Left lobe of liver (tissue), 2 donors: ENCODE measurements at places on chromosomes 3 and 15. TPM values are rescaled to one million over a fixed set of nuclear protein-coding genes. Genes with fewer than 3 reads are reported as not detected.

- no peak for DNase-seq
These were observed 52.7 kb upstream of the DCBLD2 start for GRCh38 chr3:98954242-98954641.

DNA sequence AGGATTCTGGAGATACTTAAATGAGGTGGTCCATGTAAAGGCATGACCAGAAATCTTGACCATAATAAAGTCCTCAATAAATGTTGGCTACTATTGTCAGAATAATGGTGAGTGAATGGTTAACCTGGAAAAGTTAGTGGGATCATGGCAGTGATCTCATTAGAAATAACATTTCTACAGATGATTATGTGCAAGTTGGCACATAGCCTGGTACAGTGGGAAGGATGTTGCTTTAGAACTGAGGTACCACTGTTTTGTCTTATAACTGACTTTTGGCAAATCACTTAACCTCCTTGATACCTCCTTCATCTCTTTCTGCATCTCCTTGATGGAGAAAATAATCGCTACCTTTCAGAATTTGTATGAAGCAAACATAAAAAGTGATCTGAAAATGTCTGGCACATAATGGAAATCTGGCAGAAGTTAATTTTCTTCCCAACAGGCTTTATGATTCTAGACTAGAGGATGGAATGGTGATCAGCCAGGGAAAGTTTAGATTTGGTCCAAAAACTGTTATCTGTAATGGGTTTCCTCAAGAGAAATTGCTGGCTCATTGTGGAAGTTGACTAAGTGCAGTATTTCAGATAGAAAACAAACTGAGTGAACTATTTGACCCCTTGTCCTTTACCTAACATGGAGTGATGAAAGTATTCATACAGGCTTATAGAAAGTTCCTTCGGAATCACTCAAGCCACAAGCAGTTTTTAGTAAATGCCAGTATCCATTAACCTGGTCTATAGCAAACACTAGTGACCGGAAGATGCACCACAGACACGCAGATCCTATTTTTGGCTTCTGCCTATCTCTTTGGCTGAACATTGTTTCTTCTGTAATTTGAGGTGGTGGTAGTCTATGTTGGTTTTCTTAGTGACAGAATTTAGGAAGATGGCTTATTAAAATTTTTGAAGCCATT lies 449.6 kb upstream of the TGFBR2 start:
- no peak for DNase-seq

DNA sequence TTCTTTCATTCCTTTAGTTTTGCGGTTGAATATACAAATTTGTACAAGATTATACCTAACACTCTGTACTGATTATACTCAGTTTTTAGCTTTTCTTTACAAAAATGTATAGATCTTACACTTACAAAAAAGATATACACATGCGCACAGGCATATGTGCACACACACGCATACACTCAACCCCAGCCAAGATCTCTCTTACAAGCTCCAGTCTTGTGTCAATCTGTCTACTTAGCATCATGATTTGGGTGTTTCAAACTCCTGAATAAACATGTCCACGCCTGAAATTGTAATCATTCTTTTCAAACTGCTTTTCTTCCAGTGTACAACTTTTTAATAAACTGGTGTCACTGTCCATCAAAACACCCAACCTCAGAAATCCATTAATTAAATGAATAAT lies 180.7 kb downstream of the NAALADL2 start:
- no peak for DNase-seq

DNA sequence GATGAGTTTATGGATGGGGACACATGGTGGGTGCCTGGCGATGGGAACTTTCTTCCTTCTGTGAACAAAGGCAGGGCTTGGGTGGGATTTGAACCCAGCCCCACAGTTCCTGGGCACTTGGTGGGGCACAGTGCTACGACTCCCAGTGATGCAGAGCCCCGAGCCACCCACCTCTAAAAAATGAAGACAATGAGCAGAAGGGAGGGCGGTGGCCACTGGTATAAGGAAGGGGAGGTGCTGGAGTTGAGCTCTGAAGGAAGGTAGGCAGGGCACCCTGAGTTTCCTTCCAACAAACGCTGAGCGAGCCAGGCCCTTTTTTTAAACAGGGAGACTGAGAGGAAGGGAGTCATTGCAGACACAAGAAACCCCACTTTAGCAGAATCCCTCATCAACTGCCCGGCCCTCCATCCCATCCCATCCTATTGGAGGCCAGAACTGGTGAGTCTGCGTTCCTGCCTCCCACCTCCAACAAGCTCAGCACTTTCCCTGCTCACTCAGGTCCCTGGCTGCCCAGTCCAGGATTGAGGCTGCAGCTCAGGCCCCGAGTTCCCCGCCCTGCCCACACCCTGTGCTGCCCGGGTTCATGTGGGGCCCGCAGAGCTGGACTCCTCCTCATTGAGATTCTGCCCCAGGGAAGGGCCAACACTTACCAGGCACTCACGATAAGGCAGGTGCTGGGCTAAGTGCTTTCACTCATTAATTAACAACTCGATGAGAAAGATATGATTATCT lies 57.3 kb downstream of the LINGO1 start:
- DNase-seq: no peak

DNA sequence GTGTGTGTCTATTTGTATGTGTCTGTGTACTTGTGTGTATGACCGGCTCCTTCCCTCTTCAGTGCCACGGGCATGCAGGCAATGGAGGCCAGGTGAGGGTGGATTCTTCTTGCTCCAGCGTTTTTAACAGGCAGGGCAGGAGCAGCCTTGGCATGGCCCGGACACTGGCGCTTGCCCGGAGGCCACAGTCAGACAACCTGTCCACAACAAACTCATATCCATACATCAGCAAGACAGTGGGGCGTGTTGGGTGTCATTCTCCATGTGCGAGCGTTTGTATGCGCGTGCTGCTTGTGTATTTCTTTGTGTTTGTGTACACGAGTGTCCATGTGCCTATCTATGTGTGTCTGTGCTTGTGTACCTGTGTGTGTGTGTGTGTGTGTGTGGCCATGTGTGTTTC lies 29.8 kb downstream of the PTH1R start:
- no peak for DNase-seq

DNA sequence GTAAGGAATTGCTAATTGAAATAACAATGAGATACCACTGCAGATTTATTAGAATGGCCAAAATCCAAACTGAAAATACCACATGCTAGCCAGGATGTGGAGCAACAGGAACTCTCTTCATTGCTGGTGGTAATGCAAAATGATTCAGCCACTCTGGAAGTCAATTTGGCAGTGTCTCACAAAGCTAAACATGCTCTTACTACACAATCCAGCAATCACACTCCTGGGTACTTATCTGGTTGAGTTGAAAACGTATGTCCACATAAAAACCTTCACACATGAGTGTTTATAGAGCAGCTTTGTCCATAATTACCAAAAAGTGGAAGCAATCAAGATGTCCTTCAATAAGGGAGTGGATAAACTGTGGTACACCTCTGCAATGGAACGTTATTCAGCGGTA lies 113.3 kb downstream of the SMAD6 start:
- no peak for DNase-seq

- no peak for DNase-seq
These were observed 66.7 kb downstream of the ATP10A start for GRCh38 chr15:25796395-25796794.

- no peak for DNase-seq
These were observed 41.6 kb downstream of the MB21D2 start for GRCh38 chr3:192875971-192876565.

GRCh38 chr3:9795207-9795606 lies 2.3 kb downstream of the ARPC4 start:
- no peak for DNase-seq

- DNase-seq: no peak
These were observed 8.4 kb upstream of the CHRNA3 start for GRCh38 chr15:78629031-78629715.

DNA sequence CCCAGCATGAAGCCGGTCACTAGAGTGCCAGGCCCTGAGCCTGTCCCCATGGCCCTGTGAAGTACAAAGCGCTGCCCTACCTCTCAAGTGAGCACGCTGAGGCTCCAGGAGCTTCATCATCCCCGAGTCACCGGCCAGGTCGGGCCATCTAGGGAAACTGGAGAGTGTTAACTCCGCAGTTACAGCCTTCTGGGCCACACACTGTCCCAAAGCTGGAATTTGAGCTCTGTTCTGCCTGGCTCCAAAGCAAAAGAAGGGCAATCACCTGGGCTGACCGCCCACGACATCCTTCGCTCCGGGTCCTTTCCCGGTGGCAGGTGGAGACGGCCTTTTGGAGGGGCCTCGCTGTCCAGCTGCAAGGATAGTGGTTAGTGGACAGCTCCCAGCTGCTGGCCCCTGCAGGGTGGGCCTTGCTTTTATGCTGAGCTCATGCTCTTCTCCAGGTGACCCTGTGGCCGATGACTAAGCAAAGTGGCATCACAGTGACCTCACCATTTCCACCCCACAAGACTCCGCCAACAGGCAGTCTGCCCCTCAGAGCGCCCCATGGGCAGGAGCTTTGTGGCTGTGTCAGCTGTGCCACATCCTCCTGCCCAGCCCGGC lies 3.5 kb upstream of the MUC4 start:
- no peak for DNase-seq

DNA sequence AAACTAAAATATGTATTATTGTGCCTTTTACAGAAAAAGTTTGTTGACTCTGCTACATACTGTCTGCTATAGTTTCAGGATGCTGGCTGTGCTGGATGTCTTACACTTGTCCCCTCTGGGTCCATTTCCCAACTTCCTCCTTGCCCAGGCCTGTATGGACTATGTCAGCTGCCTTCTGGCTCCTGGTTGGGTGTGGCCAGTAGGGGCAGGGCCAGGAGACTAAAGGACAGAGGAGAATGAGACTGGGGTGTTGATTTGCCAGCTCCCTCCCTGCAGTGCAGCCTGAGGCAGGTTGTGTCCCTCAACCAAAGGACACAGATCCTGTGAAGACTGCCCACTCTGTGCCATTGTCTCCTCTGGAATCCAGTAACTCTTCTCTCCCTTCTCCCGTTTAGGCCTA lies 90.6 kb upstream of the UBE2E2 start:
- no peak for DNase-seq

GRCh38 chr3:42072831-42073301 lies 18.3 kb upstream of the TRAK1 start:
- no peak for DNase-seq

DNA sequence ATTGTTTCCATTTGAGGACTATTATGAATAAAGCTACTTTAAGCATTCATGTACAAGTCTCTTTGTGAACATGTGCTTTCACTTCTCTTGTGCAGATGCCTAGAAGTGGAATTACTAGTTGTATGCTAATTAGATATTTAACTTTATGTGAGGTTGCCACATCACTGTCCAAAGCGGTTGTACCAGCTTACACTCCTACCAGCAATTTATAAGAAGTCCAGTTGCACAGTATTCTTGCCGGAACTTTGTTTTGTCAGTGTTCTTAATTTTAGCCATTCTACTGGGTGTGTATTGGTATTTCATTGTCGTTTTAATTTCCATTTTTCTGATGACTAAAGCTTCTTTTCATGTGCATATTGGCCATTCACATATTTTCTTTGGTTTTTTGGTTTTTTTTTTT lies 29.1 kb downstream of the SEMA3G start:
- no peak for DNase-seq

DNA sequence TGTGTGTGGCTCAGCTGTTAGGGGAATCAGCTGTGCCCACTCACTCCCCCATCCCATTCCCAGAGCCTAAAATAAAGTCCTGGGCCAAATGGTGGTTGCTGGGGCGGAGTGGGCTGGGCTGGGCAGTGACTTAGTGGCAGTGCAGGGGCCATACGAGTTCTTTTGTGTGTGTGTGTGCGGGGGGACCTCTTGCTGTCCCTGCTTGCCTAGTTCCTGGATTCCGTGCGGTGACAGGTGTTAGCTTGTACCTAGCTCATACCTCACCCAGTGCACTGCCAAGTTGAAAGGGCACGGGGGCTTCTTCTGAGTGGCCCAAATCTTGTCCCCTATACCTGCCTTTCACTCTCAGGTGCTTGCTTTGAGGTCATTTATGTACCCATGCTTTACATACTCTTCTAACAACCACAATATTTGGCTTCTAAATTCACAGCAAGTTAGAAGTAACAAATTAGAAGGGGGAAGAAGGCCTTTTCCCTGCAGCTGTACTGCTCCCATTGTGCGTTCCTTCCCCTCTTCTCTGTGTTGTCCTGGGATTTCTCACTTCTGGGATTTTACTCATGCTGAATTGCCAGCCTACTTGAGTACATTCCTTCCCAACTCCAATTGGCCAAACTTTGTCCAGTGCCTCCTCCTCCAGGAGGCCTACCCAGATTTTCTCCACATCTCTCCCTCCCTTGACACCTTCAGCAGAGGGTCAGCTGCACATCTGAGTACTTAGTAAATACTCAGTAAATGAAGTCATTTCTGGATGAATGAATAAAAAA lies 66.3 kb upstream of the POLG start:
- no peak for DNase-seq

DNA sequence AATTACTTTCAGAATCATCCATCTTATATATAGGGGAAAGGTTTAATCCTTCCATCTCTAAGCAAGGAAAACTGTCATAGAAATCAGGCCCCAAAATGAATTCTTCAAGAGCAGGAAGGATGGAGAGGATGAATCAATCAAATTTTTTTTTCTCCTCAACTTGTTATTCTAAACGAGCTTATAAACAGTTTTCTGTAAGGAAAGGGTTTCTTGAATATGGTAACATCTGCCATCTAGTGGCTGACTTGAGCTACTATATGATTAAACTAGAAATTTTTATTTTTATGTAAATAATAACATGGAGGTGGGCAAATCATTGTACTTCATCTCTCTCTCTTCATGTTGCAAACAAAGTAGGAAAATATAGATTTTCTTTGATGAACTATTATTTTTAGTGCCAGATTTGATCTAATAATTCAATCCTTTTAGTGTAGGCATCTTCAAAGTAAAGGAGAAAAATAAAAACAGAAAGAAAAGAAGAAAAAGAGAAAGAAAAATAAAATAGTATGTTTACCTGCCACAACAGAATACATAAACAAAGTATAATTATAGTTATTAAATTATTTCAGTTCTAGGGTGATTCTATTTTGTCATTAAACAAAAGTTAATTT lies 146.6 kb downstream of the SERPINI1 start:
- no peak for DNase-seq

DNA sequence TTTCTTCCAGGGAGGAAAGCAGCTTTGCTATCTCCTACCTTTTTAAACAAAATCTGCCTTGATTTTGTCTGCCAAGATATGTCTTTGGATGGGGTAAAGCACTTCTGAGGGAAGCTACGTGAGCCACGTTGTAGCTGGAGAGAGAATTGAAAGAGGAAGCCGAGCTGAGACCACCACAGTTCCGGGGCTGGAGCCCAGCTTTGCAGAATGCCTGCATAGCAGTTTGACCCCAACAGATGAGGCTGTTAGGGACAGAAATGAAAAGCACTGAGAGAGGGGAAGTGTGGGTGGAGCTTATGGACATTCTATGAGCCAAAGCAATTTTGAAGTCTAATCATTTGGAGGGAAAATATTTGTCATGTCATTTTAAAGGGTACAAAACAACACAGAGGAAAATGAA lies 45.4 kb downstream of the LIPC start:
- no peak for DNase-seq

The HSPBAP1 gene
- total RNA-seq: 2.5 TPM

The SLC12A1 gene
- not detected for total RNA-seq

The PARP6 gene
- total RNA-seq: 20.1 TPM

The TAMM41 gene
- total RNA-seq: 7.8 TPM

The EFCC1 gene
- 0.53 TPM for total RNA-seq

The PLA1A gene
- total RNA-seq: 13.5 TPM

The GOLGA8S gene
- 0.35 TPM for total RNA-seq

The RBP2 gene
- total RNA-seq: not detected

The BAHD1 gene
- total RNA-seq: 12.8 TPM

The EPM2AIP1 gene
- total RNA-seq: 7.4 TPM

The ZNF774 gene
- 1.4 TPM for total RNA-seq

The SEMA6D gene
- total RNA-seq: 2.7 TPM

The GOLGA6D gene
- 0.45 TPM for total RNA-seq
